ENCODE measurements at places on chromosomes 11 and 22. TPM values are rescaled to one million over a fixed set of nuclear protein-coding genes. Genes with fewer than 3 reads are reported as not detected.

Gene YPEL1
- 0.58 TPM for total RNA-seq

Gene VPREB1
- total RNA-seq: not detected

Gene MMP27
- 0.44 TPM for total RNA-seq

Gene MYO7A
- 0.17 TPM for total RNA-seq

Gene LRRC56
- total RNA-seq: 0.73 TPM

Gene LRP4
- total RNA-seq: 1.0 TPM

Gene KRTAP5-2
- not detected for total RNA-seq

Gene PIK3IP1
- total RNA-seq: 37.1 TPM

Gene IFITM1
- total RNA-seq: 20.9 TPM

Gene EXPH5
- 2.3 TPM for total RNA-seq

Gene GLB1L2
- total RNA-seq: 0.15 TPM

Gene MOV10L1
- total RNA-seq: 1.0 TPM

Gene CTR9
- total RNA-seq: 40.7 TPM

Gene OR4D6
- not detected for total RNA-seq

Gene TMEM121B
- total RNA-seq: 0.15 TPM

Gene CHCHD10
- total RNA-seq: 0.58 TPM

Gene MYBPC3
- total RNA-seq: not detected

Gene TRIM49
- total RNA-seq: not detected

Gene MS4A3
- not detected for total RNA-seq

Gene OR4C5
- not detected for total RNA-seq

Gene PGA4
- not detected for total RNA-seq

Gene LRRC74B
- not detected for total RNA-seq

Measured in smooth muscle cell of trachea (primary cell).